Thoracic aorta (tissue), 2 donors: ENCODE measurements at places on chromosomes 6 and 20.

- DNase-seq = no peak
Measured at GRCh38 chr20:9339708-9340107, 174.7 kb upstream of the LAMP5 start.

- DNase-seq = no peak
Measured at GRCh38 chr6:22570185-22570551, 802 bp downstream of the HDGFL1 start.

- no peak for DNase-seq
Measured at GRCh38 chr20:50563133-50563944, 53.2 kb downstream of the PTPN1 start.

DNA sequence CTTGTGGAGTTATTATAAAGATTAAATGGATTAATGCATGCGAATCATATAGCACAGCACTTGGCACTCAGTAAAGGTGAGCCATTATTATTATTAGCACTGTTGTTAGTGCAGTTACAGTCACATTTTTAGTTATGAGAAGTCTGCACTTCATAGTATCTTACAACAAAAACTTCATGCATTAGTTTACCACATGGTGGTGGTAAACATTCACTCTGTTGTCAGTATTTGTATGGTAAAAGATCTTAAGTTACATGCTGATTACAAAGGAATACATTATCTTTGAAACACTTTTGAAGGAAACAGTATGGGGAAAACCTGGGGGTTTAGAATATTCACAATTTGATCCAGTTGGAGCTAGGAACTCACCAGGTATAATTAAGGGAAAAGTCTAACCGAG lies 20.8 kb downstream of the TMEM14A start:
- DNase-seq = no peak

DNA sequence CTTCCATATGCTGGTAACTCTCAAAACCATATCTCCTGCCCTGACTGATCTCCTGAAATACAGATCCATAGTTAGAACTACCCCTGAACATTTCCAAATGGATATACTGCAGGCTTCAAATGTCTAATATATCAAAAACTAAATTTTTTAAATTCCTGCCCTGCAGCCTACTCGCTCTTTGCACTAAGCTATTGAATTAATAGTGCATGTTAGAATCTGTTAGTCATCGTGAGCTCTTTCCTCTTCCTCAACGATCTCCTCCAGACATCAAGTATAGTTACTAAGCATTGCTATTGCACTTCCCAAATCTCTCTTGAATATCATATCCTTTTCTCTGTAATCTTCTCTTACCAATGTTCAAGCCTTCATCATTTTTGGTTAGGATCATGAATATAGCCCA lies 26.0 kb upstream of the RSPO3 start:
- DNase-seq = no peak

DNA sequence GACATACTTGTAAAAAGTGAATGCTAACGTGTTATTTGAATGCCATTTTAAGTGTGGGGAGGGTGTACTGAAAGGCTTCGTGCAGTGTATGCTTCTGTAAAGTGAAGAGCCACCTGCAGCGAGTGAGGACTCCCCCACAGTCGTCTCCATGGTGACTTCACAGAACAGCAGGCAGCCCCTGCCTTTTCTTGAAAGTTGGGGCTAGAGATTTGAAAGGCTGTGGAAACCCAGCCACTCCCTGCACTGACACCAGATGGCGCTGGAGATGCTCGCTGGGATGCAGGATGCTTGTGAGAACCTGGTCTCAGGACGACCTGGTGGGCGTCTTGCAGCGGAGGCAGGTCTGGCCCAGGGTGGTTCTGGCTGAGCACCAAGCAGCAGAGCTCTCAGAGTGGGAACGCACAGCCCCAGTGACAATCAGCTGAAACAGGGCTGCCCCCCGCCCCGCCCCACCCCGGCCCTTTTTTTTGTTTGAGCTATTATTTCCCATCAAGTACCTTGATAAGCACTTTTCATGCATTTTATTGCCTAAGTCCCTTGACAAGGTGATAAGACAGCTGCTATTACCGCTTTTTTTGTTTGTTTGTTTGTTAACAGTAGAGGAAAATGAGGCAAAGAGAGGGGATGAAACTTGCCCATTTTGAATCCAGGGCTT lies 150.3 kb downstream of the SYCP2 start:
- no peak for DNase-seq
